ENCODE measurements at places on chromosomes 7 and 10. TPM values are rescaled to one million over a fixed set of nuclear protein-coding genes. Genes with fewer than 3 reads are reported as not detected.

GRCh38 chr10:124092250-124092859, 1.0 kb downstream of the CHST15 start:
- DNase-seq: peak; percentile 37

- no peak for DNase-seq
Observed at GRCh38 chr10:112313234-112313633, 30.0 kb downstream of the TECTB start.

- peak; percentile 42 for DNase-seq
Observed at GRCh38 chr10:98045785-98046389, 15.5 kb upstream of the CRTAC1 start.

GRCh38 chr7:27997188-27997707, 183.3 kb downstream of the JAZF1 start:
- DNase-seq: no peak

The PDE6C gene
- polyA plus RNA-seq: not detected

GRCh38 chr7:131935180-131935579, 378.8 kb upstream of the PODXL start:
- DNase-seq: no peak

- peak; percentile 36 for DNase-seq
Observed at GRCh38 chr10:32332299-32332750, 14.6 kb downstream of the EPC1 start.

DNA sequence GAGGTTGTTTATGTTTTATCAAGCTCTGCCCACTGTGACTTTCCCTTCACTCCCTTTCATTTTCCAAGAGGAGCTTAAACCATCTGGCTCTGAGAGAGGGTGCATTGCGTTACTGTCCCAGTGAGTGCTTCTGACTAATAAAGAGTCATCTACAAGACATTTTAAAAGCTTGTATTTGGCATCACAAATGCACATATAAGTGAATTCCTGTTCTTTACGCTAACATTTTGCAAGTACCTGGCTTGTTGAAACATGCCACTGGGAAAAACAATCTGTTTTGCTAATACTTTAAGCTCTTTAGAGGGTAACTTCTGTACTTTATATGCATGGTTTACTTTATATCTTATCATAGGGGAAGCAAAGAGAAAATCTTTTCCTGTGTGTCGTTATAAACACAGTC, 534.6 kb upstream of the POM121L12 start:
- peak; percentile 92 for DNase-seq

- DNase-seq: no peak
Observed at GRCh38 chr10:118370499-118370898, 28.4 kb upstream of the FAM204A start.

DNA sequence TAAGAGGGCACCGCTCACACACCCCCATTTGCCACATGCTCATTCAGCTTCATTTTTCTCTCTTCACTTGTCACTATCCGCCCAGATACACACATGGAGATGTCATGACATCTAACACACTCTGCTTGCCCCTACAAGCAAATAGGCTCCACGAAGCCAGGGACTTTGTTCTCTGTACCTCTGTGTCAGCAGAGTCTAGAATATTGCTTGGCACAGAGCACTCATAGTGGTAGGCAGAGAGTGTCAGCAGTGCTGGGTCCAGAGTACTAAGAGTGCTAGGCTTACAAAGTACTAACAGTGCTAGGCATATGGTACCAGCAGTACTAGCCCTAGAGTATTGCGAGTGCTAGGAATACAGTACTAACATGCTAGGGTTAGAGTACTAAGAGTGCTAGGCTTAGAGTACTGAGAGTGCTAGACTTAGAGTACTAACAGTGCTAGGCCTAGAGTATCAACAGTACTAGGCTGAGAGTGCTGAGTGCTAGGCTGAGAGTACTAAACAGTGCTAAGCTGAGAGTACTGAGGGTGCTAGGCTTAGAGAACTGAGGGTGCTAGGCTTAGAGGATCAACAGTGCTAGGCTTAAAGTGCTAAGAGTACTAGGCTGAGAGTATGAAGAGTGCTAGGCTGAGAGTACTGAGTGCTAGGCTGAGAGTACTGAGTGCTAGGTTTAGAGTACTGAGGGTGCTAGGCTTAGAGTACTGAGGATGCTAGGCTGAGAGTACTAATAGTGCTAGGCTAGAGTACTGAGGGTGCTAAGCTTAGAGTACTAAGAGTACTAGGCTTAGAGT, 166.1 kb downstream of the PRKAG2 start:
- DNase-seq: peak; percentile 40

The ATRNL1 gene
- polyA plus RNA-seq: not detected

The NPFFR1 gene
- not detected for polyA plus RNA-seq

The NKX2-3 gene
- polyA plus RNA-seq: not detected

DNA sequence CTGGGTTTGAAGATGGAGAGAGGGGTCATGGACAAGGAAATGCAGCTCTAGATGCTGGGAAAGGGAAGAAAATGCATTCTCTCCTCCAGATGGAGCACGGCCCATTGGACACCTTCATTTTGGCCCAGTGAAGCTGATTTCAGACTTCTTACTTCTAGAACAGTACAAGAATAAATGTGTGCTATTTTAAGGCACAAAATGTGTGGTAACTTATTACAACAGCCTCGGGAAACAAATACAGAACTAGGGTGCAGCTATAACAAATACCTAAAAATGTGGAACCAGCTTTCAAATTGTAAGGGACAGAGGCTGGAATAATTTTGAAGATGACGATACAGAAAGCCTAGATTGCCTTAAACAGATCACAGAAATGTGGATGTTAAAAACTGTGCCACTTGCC, 54.1 kb downstream of the CYTH3 start:
- no peak for DNase-seq

DNA sequence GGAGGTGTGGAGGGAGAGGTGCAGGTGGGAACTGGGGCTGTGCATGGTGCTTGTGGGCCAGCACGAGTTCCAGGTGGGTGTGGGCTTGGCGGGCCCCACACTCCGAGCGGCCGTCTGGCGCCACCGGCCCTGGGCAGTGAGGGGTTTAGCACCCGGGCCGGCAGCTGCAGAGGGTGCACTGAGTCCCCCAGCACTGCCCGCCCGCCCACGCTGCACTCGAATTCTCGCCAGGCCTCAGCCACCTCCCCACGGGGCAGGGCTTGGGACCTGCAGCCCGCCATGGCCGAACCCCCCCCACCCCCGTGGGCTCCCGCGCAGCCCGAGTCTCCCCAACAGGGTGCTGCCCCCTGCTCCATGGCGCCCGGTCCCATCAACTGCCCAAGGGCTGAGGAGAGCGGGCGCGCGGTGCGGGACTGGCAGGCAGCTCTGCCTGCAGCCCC, 810.2 kb downstream of the PCDH15 start:
- DNase-seq: no peak

GRCh38 chr7:49522111-49522510, 251.3 kb upstream of the VWC2 start:
- DNase-seq: no peak

DNA sequence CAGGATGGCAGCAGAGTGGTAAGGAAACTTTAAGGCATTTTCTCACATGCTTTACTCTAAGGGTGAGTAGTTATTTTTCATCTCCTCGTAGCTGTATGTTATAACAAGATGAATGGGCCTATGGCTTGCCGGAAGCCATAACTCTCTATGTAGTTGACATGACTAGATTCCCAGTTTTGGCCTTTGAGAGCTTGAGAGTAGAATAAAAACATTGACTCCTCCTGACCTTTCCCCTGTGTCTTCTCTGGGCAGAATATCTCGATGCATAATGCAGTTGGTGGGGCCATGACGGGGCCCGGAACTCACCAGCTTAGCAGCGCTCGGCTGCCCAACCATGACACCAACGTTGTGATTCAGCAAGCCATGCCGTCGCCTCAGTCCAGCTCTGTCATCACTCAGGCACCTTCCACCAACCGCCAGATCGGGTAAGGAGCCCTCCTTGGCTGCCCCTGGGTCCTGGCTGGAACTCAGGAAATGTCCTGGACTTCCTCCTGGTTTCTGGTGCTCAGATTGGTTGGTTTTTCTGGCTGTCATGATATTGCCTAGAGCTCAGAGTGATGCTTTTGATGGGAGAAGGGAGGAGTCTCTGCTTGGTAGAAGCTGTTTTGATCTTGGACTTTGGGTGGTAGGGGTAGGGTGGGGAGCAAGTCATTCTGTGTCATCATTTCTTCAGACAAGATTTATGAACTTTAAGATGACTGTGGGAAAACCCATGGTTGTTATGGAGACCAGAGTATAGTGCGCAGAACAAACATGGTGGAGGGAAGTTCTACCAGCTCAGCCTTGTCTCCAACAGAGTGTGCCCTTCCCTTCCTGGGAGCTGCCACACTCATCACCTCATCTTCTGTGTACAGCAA, 158.0 kb downstream of the CREB5 start:
- no peak for DNase-seq

- no peak for DNase-seq
Observed at GRCh38 chr10:111079241-111079760, 2.5 kb downstream of the ADRA2A start.

GRCh38 chr10:54903745-54904144, 102.7 kb upstream of the PCDH15 start:
- DNase-seq: no peak

DNA sequence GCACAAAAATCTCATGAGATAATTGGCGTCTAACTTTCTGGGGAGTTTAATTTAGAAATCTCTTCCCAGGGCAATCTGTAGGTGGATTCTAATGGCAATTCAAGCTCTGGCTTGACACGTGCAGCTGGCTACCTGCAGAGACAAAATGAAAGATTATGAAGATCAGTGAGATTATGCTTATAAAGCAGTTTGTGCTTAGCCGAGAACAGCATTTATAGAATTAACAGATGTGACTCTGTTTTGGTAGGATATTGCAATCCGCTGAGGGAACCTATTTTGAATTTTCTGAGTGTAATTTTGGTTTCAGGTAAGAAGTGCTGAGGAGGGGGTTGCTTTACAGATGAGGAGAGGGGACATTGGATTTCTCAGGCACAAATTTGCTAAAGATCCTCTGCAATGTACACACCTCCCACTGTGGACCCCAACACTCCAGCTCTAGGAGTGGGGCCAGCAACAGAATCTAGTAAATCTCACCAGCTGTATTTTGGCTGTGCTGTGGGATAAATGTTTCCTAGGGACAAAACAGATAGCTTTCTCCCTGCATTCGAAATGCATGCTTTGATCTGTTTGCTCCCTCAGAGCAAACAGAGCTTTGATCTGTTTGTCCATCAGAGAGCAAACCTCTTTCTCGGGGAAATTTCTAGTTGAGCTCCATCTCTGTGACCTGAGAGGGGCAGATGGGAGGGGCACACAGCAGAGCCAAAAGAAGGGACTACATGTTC, 7.4 kb downstream of the GJD4 start:
- DNase-seq: no peak

- no peak for DNase-seq
Observed at GRCh38 chr7:79361214-79361613, 92.3 kb downstream of the MAGI2 start.

GRCh38 chr10:6065406-6065805, 3.2 kb upstream of the IL2RA start:
- no peak for DNase-seq

The HEPACAM2 gene
- polyA plus RNA-seq: not detected

The HOXA13 gene
- polyA plus RNA-seq: not detected

The TAS2R41 gene
- not detected for polyA plus RNA-seq

The LDB3 gene
- not detected for polyA plus RNA-seq

The HTR5A gene
- polyA plus RNA-seq: not detected

- no peak for DNase-seq
Observed at GRCh38 chr7:20798694-20799121, 12.0 kb upstream of the SP8 start.

DNA sequence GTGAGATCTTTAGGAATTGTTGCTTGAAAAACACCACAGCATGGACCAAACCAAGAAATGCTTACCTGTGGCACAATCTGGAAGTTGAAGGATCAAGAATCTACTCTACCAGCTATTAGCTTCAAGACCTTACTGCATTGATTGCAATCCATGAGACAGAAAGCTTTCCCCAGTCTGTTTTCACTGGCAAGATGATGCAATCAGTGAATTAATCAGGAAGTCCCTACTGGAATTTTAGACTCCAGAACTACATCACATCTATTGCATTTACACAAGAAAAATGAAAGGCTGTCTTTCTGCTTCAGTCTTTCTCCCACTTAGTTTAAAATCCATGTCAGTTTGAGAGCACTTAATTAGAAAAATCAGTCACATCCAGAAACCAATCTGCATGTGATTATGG, 191.7 kb downstream of the TFEC start:
- DNase-seq: no peak

The HK1 gene
- 57.8 TPM for polyA plus RNA-seq

- DNase-seq: no peak
Observed at GRCh38 chr7:25087855-25088254, 37.2 kb downstream of the CYCS start.

- DNase-seq: no peak
Observed at GRCh38 chr7:23211589-23211988, 29.7 kb downstream of the NUP42 start.

GRCh38 chr7:159048656-159049055, 96.0 kb downstream of the VIPR2 start:
- no peak for DNase-seq

GRCh38 chr10:117078168-117078837, 59.8 kb downstream of the VAX1 start:
- DNase-seq: no peak
